ENCODE measurements at places on chromosomes 1 and 21.

DNA sequence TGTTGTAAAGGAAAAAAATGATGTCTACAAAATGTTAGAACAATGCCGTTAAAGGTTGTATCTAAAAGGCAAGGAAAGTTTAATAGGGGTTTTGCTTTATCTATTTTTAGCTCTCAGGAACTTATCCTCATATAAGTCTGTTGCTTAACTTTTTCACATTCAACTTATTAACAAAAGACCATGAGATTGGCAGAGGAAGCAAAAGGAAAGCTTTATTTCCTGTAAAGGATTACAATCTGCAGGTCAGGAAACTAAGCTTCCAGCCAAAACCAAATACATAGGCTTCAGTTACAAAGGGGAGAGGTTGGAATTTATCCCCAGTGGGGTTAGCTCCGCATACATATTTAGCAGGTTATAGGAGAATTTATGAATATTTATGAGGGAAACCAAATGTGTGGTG, 58.7 kb upstream of the KIAA1614 start:
- DNase-seq, result no peak

DNA sequence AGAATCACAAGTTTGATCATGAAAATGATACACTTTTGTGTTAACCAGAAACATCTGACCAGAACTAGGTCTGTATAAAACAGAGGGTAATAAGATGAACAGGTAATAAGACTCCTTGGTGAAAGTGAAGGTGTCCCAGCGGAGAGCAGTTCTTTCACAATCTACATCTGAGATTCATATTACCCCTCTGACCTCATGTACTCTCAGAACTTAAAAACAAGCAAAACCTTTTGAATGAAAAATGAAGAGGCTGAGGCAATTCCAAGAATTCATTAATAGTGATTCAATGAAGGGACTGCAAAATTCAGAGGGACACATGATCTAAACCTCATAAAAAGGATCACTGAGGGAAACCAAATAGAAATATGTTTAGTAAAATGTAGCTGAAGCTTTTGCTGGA, 10.9 kb upstream of the MPZL1 start:
- DNase-seq, result peak; percentile 27

GRCh38 chr1:160193832-160194736, 3.7 kb downstream of the CASQ1 start:
- no peak for DNase-seq

DNA sequence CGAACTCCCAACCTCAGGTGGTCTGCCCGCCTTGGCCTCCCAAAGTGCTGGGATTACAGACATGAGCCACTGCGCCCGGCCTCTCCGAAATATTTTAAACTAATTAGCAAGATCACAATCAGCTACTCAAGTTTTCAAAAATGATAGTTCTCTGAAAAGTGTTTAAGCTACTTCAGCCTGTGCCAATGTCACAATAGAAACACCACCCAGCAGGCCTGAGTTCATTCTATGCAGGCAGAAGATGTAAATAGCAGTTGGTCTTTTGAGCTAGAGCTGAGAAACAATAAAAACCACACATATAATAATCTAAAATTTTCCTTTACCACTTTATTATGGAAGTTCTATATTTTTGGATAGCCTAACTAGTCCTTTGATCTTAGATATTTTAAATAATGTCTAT, 96.1 kb downstream of the LRRC40 start:
- DNase-seq, result no peak

GRCh38 chr1:161159087-161159912, at the start of gene USP21:
USP21 (plus strand) TSS chr1:161159500; CDS start chr1:161160641, 1,141 bp downstream.
- DNase-seq, result peak; percentile 80

GRCh38 chr1:21592086-21592865, 76.9 kb downstream of the RAP1GAP start:
- no peak for DNase-seq

DNA sequence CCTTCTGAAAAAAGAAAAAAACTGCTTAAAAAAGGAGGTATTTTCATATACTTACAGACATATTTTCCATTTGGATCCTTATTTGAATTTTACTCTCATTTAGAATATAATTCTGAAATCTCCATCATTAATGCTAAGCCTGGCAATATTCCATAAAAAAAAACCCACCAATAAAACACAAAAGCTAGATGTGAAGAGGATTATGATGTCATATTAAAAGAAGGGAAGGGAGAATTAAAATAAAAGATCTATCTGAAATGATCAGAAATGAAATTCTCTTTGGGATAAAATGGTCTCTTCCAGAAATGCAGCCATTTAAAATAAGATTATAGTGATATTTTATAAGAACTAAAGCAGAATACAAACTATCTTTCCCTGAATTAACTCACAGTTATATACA, 206.7 kb upstream of the CAMK1G start:
- DNase-seq, result no peak

Data from fibroblast of the conjunctiva (primary cell).